Endothelial cell (in vitro differentiated cells): ENCODE measurements at places on chromosomes 6 and 20.
A peak's percentile ranks its signal among the peaks of the same experiment; 100 is the strongest.

- DNase-seq = no peak
Observed at GRCh38 chr6:40359808-40360207, 227.4 kb downstream of the LRFN2 start.

DNA sequence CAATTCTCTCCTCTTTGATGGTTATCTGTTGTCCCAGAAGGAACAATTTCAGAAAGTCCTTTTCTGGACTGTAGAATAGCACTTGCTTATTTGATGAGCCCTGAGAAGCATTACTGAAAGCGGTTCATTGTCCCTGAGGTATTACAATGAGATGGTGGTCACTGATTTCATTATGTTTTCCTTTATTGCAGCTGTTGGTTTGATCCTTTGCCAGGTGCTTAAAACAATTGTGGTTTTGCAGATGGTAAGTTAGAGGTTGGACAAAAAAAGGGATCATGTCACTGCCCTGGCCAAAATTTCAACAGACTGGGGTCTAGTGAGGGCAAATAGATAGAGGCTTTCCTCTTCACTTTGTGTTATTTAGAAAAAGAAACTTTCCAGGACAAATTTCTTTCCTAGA, 61.9 kb downstream of the ESR1 start:
- DNase-seq = no peak

GRCh38 chr20:43563429-43563828, 4.6 kb downstream of the SGK2 start:
- no peak for DNase-seq

- no peak for DNase-seq
Observed at GRCh38 chr6:25883536-25883935, 9.5 kb upstream of the SLC17A3 start.

DNA sequence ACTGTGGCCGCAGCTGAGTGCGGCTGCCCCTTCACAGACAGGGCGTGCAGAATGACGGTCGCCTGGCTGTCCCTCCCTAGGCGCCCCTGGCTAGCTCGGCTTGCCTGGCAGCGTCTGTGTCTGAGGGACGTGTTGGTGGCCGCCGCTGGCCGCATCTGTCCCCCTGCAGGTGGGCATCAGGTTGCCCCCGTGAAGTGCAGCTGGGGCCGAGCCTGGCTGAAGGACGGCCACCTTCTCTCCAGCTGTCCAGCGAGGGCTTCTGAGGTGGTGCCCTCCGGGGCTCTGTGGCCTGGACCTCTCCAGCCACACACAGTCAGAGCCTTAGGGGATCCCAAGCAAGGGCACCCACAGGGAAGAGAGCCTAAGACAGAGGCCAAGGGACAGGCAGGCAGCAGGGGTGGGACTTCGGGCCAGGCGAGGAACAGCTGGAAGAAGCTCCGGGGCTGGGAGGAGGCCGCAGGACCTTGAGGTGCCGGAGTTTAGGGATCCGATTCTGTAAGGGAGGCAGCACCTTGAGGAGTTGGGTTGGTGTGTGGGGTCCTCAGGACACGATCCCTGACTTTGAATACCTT, 89.0 kb upstream of the EPB41L1 start:
- DNase-seq = no peak

- DNase-seq = no peak
Observed at GRCh38 chr6:44524476-44525227, 137.1 kb downstream of the CDC5L start.

DNA sequence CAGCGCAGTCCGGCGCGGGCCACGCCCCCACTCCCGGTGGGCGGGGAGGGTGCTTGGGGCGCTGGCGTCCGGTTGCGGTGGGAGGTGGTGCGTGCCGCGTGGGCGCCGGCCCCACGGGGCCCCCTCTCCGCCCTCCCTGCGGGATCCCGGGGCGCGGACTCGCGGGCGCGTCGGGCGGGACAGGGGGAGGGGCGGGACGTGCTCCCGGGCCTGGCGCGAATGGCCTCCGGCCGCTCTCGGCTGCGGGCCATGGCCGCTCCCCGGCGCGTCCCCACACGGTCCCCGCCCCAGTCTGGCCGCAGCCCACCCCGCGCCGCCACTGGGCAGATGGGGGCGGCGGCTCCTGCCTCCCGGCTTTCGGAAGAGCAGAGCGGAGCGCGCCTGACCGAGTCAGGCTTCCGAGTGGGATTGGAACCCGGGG, 771 bp upstream of the PPP1R3G start:
- DNase-seq = peak; percentile 21

DNA sequence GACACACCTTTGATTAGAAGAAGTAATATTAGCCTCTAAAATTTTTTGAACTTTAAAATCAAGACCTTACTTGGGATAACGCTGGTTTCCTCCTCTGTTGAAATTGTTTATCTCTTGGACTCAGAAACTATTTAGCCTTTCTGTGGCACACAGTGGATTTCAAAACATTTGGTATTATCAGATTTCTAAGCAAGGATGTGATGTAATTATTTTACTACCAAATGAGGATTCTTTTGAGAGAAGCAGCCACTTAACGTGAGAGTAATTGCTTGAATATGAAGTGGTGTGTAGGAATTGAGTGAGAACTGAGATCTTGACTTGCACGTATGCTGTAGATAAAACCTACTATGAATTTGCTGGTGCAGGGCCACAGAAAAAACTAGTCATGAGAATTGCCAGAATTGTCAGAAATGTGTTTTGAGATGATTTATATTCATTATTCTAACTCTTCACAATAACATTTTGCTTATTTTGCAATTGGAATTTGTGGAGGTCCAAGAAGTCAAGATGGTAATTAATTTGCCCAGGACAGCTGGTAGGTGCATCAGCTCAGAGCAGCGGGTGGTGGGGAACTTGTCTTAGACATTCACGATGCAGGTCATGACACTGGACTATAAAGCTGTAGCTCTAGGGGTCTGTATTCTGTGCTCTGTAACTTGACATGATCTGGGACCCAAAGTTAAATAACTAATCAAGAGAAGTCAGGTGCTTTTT, 53.4 kb downstream of the AKAP12 start:
- no peak for DNase-seq

GRCh38 chr6:22921828-22922227, 352.5 kb downstream of the HDGFL1 start:
- no peak for DNase-seq

DNA sequence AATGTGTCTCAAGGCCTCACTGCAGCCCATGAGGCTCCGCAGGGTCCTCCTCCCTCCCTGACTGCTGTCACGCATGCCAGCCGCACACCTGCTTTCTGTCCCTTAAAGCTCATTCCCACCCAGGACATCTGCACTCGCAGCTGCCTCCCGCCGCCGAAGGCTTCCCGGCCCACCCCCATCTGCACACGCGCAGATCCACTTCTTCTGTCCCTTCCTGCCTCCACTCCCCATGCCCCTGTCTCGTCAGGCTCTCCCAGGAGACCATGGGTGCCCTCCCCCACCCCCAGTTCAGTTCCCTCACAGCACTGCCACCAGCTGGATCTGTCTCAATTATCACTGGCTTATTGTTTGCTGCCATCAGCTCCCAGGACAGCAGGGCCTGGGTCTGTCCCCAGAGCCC, 63.0 kb downstream of the RIPOR3 start:
- no peak for DNase-seq

DNA sequence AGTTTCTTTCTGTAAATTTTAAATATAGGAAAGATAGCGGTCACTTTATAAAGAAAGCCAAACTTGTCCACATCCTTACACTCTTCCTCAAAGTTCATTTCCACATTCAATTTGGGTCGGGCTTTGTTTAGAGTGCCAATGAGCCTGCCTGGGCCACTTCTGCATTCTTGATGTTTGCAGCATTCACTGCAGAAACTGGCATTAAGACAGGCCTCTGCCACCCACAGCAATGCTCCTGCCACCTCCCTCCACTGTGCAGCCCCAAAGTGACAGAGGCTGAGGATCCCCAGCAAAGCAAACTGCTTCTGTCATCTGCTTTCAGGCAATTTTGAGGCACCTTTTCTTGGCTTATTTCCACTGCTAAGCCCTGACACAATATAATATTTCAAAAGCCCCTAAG, 61.2 kb downstream of the TNFAIP3 start:
- no peak for DNase-seq

GRCh38 chr6:160088069-160088783, 33.4 kb upstream of the SLC22A1 start:
- peak; percentile 55 for DNase-seq

- no peak for DNase-seq
Observed at GRCh38 chr6:99195986-99196655, 153.4 kb downstream of the FAXC start.

- DNase-seq = no peak
Observed at GRCh38 chr6:151075527-151075926, 164.2 kb upstream of the AKAP12 start.

DNA sequence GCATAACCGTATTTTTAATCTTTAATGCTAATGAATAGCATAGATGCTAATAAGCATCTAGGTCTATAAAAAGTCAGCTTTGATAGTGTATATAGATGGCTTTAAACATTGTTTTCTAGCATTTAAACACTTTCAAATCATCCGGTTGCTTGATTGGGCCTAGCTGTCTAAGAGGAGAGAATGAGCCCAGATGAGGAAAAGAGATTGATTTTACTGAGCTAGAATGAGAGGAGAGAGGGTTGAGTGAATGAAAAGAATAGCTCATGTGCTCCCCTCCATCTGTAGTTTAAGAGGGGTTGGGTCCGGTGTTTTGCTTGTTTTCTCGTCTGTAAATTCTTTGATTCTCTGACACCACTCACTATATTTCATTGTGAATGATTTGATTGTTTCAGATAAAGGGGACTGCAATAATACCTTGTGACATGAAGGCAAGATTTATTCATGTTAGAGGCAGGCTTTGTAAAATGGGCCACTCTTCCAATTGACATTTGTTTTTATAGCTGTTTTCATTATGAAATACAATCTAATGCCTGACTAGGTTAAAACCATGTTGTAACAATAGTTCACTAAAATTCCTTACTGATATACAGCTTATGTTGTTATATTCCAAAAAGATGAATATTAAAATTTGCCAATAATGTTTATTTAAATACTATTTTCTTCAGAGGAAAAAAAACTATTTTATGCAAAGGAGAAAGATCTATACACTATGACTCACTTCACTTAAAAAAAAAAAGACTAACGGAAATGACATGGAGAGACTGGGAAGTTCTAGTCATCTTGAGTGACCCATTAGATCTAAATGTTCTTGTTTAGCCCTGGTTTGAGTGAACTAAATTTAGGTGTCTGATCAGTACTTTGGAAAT, 3.2 kb downstream of the PTPN1 start:
- DNase-seq = no peak

- DNase-seq = no peak
Observed at GRCh38 chr6:161141173-161141572, 132.7 kb downstream of the AGPAT4 start.

DNA sequence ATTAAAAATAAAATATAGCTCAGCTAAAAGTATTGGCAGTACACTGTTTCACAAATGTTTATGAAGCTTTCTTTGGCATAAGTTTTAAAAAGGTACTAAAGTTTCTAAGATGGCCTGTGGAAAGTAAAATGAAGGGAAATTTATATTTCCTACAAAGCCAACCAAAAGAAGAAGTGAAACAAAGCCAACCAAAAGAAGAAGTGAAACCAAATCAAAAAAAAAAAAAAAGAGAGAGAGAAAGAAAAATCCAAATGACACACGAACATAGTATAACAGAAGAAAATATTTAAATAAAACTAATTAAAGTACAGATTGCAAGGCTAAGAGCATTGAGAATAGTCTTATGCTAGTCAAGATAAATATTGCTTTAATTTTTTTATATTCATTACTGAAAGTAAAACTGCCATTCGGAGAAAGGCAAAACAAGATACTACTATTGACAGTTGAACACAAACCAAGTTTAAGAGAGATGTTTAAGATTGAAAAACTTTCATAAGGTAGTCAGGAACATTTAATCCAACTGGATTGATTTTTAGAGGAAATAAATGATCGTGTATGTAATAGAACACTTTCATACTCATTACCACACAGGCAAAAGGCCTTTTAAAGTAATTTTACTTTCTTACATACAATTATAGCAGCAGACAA, 12.8 kb upstream of the KHDRBS2 start:
- DNase-seq = no peak

- DNase-seq = no peak
Observed at GRCh38 chr6:169918954-169919549, 167.6 kb downstream of the ERMARD start.

- DNase-seq = no peak
Observed at GRCh38 chr20:57545927-57546662, 14.8 kb upstream of the PCK1 start.

GRCh38 chr6:158560836-158561320, 987 bp downstream of the TMEM181 start:
- no peak for DNase-seq

- DNase-seq = no peak
Observed at GRCh38 chr6:157946865-157947532, 34.7 kb upstream of the SYNJ2 start.

GRCh38 chr20:24620937-24621519, 151.6 kb downstream of the SYNDIG1 start:
- no peak for DNase-seq
